Hematopoietic multipotent progenitor cell treated with erythropoietin and hydrocortisone succinate and interleukin-3 and kit ligand, for 6 days (in vitro differentiated cells): ENCODE measurements at places on chromosomes 2 and 18.

GRCh38 chr2:100612388-100613000 lies 49.7 kb downstream of the PDCL3 start:
- no peak for DNase-seq

- DNase-seq: no peak
Observed at GRCh38 chr2:235504441-235505180, 10.8 kb downstream of the AGAP1 start.

DNA sequence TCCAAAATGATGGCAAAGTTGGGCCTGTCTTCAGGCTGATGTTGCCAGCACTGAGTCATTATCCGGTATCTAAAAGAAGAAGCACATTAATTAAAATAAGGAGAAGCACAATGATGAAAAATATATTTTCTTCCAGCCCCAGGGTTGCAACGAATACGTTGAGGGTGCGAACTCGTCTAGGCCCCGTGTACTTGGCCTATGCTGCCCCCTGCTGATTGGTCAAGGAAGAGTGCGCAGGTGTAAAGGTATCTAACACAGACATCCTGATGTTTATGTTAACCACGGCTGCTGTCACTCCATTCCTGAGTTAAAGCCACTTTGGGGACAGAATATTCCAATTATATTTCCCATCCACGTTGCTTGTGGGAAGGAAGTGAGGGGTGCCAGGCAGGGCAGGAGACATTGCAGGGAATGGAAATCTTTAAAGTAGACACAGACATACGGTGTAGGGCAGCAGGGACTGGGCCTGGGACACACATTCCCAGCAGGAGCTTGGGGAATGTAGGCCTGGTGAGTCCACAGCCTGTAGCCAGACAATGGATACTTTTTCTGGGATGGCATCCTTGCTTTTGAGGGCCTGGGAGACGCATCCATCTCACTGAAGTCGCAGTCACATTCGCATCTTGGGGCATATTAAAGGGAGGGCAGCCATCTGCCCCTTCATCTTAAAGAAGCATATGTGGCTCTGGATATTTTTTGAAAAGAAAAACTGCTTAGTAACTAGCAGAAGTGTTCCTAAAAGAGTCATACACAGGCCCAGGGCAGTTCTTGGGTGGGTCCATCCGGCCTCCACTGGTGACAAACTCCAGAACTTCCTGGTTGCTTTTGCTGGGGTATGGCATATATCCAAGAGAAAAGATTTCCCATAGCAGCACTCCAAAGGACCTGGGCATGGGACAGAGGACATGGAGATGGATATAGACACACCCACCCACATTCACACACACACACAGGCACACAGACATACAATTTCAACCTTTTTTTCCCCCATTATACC lies 81.9 kb downstream of the CLIP4 start:
- DNase-seq: peak; percentile 79

GRCh38 chr2:116580209-116580608 lies 1234.3 kb upstream of the DDX18 start:
- DNase-seq: no peak

DNA sequence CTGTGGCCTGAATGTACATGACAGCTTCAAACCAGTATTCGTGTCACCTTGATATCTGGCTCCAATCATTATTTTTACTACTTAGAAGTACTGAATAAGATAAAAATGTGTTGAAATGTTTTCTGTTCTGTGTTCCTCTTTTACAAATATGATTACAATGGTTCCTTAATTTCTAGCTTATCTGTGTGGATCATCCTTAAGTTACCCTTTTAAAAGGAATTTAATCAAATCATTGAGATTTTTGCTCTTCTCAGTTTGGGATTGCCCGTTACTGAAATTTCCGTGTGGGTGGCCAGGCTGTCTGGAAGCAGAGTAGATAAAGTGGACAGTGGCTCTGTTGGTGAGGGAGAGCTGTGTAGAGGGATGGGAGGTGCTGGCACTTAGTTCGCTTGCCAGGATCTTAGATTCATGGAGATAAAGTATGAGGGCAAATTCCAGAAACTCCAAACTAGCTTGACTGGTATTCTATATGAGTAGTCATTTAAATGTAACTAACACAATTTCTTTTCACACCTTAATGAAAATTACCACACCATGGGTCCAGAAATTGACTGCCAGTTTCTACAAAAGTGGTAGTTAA lies 27.4 kb upstream of the SAG start:
- peak; percentile 45 for DNase-seq

DNA sequence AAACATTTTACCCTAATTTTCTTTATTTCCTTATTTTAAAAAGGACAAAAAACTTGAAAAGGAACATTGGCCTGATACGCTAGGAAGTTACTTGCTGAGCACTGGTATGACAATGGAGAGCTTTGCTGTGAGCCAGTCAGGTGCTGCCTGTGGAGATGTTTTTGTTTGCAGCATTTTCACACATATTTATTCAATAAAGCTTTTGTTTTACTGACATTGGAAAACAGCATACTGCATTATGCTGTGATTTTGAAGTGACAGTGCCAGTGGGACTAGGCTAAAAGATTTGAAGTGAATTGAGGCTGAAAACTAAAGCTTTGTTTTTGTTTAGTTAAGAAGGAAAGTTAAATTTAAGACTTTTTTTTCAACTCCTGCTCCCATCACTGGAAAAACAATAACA lies 470.7 kb upstream of the ZEB2 start:
- DNase-seq: no peak

- peak; percentile 11 for DNase-seq
Observed at GRCh38 chr2:86336675-86337243, 667 bp downstream of the REEP1 start.

DNA sequence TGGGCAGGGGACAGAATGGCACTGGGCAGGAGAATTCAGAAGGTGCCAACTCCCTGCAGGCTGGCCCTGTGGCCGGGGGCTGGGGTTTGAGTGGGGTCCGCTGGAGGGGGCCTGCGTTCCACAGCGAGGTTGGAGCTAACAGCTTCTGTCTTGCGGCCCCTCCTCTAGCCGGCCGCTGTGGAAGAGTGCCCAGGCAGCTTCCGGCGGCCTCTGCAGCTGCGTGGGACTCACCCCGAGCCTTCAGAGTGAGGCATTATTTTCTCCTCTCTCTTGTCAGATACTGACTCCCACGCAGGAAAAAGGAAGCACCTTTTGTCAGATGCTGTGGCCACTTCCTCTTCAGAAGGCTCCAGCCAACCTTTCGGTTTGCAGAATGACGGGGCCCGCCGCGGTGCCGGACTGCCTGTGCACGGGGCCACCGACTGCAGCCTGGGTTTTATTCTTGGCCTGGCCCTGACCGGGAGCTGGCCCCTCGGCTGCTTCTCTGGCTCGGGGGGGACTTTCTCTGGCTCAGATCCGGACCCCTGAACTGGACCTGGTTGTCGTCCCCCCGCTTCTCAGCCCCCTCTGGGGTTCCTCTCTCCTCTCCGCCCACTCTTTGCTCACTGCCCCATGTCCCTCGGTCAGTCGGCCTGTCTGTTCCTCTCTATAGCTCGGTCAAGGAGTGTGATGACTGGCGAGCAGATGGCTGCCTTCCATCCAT lies 40.1 kb downstream of the ARHGAP25 start:
- DNase-seq: peak; percentile 86

GRCh38 chr2:85878719-85879370 lies 9.9 kb downstream of the ST3GAL5 start:
- DNase-seq: no peak

DNA sequence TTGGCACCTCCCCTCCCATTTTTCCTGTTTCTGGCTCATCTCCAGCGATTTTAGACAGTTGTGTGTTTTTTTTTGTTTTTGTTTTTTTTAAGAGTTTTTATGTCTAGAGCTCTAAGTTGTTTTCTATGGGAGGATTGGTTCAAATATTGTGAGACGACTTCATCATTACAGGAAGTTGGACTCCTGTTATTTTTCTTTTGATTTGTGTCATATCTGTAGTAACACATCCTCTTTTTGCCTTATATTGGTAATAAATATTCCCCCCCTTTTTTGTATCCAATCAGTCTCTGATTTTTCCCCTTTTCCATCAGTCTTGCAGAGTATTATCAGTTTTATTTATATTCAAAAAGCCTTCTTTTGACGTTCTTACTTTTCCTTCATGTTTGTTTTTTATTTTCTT lies 89.0 kb downstream of the KIAA1328 start:
- no peak for DNase-seq

- no peak for DNase-seq
Observed at GRCh38 chr2:45595721-45596435, 15.2 kb downstream of the SRBD1 start.

- no peak for DNase-seq
Observed at GRCh38 chr18:42351455-42351854, 396.4 kb downstream of the PIK3C3 start.

GRCh38 chr2:127406454-127406853 lies 11.8 kb upstream of the PROC start:
- DNase-seq: no peak

DNA sequence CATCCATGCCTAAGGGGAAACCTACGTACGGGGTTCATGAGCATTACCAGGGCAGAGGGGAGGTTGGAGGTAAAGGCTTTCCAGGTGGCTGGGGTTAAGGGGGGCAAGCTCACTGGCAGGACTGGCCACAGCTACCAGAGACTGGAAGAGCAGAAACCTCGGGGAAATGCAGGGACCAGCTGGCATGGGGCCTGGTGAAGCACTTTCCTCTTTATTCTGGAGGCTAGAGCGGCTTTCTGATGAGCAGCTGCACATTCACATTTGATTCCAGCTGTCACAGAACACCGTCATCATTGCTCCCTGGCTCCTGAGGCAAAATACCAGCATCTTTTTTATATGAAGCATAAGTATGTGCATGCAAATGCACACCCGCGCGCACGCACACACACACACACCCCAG lies 28.7 kb upstream of the LRRC30 start:
- no peak for DNase-seq

DNA sequence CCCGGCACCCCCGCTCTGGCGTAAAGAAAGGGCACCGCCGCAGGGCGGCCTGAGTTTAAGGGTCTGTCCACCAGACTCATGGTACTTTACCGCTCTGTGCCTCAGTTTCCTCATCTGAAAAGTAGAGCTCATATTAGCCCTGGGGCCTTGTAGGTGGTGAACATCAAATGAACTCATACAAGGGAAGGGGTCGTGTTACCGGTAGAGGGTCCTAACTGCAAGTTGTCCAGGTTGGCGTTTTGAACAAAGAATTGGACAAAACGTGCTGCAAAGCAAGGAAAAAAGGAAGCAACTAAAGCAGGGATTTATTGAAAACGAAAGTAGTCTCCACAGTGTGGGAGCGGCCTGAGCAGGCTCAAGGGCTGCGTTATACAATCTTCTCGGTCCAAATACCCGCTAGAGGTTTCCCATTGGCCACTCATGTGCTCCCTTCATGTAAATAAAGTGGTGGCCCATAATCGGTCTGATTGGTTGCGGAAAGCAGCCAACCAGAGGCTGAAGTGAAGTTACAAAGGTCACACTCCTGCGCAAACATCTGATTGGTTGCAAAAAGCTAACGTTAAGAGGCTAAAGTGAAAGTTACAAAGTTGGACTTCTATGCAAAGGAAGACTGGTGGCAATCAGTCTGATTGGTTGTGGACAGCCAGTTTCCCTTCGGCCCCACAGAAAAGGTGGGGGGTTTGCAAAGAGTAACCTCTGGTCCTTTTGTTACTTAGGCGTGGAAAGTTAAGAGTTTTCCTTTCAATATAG lies 80.7 kb upstream of the LDLRAD4 start:
- peak; percentile 97 for DNase-seq

- no peak for DNase-seq
Observed at GRCh38 chr2:121038431-121038830, 246.6 kb downstream of the TFCP2L1 start.

DNA sequence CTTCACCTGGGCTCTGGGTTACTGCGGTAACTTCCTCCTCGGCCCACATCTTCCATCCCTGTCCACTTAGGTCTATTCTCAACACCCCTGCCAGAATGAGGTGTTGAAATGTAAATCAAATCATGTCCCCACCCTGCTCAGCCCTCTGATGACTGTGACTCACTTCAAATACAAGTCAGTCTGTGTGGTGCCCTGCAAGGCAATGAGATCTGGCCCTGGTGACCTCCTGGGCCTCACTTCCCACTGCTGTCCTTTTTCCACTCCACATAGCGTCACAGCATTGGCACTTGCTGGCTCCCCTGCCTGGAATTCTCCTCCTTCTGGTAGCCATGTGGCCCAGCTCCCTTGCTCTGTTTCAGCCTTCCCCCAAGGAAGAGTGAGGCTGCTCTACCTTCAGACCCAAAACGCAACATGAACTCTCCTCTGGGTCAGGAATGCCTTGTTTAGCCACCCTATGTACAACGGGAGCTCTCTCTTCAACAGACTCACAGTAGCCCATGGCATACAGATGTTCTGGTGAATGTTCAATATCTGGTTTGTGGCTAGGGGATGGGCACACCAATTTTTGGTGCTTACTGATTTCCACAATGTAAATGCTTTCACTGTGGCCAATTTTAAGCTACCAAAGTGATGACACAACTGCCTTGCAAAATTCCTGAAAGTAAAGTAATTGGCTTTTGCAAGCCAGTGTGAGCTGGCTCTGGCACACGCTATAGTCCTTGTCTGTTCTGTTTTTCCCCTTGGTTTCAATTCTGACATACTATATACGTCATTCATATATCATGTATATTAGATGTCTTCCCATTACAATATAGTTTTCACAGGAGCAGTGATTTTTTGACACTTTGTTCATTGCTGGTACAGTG lies 550.3 kb upstream of the HS6ST1 start:
- DNase-seq: no peak

GRCh38 chr2:39464864-39465263 lies 27.8 kb upstream of the MAP4K3 start:
- no peak for DNase-seq

GRCh38 chr2:55883357-55883756 lies 40.2 kb downstream of the EFEMP1 start:
- no peak for DNase-seq

- no peak for DNase-seq
Observed at GRCh38 chr2:222305516-222306392, 7.0 kb upstream of the PAX3 start.

GRCh38 chr2:176136374-176137251 lies 7.1 kb downstream of the HOXD8 start:
- no peak for DNase-seq

- DNase-seq: no peak
Observed at GRCh38 chr18:24272229-24272525, 125.4 kb downstream of the OSBPL1A start.

DNA sequence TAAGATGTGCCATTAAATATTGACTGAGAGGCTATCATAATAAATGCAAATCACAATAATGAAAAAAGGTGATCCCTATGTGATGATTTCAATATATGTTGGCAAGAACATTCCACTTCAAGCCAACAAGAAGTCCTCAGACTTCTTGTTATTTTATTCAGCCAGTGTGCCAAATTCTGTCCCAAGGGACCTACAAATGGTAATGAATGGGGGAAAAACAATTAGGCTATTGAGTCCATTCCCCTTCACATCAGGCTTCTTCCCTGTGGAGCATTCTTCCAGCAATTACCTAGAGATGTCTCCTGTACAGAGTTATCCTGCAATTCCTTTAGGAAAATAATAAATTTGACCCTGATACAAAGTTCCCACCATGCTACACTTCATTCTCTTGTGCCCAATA lies 144.4 kb downstream of the PIEZO2 start:
- no peak for DNase-seq

DNA sequence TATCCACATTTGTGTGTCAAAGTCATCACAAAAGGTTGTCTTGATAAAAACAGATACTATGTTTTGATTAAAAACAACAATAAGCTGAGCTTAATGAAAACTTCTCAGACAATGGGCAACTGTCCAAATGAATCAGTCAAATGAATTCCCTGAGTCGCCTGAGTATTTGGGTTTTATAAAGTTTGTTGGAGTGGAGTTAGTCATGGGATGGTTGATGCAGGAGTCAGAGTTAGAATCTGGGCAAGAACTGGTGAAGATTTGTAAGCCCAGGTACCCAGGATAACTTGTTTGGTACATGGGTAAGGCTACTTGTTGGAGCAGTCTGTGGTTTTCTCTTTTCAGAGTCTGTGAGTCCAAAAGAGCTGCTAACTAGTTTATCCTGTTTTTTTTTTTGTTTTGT lies 34.4 kb upstream of the RAPGEF4 start:
- no peak for DNase-seq

GRCh38 chr2:35298493-35298892 lies 1057.1 kb upstream of the CRIM1 start:
- no peak for DNase-seq
